CD4-positive, alpha-beta T cell treated with Interleukin-4 for 1 hour (primary cell): ENCODE measurements at places on chromosomes 16 and 17.

DNA sequence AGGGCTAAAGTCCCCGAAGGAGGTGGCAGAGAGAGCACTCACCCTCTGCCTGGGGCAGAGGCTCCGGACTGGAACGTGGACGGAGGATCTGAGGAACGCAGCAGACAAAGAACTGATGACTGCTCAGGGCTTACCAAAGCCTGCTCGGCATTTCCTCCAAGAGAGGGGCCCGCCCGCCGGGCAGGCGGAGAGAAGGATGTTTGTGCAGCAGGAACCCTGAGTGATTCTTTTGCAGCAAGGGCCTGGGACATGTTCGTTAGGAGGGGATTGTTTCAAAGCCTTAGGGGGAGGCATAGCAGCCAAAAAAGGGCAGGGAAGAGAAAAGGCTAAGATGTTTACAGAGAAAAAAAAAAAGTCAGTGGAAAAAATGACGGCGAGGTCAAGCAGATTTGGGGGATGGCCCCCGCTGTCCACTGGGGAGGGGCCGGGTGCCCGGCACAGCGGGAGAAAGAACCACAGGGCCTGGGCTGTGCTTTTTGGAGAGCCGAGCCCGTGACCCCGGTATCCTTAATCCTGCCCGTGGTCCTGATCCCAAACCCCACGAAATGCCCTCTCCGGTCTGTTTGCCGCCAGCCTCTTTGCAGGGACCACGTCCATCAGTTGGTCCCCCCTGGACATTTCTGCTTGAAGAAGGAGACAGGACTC lies 129.3 kb downstream of the NTN1 start:
- DNase-seq = no peak

- no peak for DNase-seq
Measured at GRCh38 chr17:47622180-47622549, 27.6 kb upstream of the KPNB1 start.

DNA sequence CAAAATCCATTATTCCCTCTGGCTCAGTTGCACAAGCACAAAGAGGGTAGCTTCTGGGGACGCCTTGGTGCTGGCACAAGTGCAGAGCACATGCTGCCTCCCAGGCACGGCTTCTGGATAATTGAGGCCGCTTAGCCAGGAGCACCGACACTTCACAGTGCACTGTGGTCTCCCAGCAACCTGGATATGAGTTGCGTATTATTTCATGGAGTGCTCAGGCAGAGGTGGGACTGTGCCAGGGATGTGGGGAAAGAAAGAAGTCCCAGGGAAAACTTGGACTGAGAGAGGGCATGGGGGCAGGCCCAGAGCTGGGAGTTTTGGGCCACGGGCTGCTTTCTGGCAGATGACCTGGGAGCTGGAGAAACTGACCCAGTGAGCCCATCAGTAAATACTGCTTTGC lies 37.5 kb downstream of the MPRIP start:
- no peak for DNase-seq

DNA sequence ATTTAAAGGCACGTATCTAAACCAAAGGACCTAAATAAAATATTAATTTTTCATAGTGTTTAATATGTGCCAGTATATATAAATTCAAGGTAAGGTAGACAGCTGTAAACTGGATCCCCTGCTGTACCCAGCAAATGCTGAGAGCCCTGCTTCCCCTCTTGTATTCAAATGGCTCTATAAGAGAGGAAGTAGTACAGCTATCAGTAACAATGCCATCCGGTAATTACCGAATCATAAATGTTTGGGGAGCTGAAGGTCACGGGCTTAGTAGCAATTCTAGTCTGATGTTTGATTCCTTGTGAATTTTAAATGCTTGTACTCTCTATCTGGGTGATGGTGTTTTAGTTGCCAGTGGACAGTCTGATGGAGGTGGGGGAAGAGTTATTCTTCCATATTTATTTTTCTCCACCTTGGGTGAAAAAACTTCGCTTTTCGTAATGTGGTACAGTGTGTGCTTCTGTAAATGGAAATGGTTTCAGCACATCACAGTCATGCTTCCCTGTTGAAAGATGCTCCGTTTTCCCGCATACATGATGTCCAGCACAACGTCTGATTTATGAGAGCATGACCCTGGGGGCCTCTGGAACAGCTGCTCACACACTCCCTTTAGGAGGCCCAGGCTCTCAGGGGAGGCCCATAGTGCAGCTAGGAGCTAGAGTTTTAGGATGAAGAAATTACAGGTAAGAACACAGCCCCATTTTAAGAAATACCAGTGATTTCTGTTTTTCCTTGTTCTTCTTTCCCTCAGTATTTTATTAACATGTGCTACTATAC lies 423.9 kb downstream of the WWOX start:
- no peak for DNase-seq

GRCh38 chr16:66569131-66569530 lies 2.9 kb downstream of the CMTM1 start:
- no peak for DNase-seq
